Parietal lobe (tissue), 2 donors: ENCODE measurements at places on chromosomes 4 and X. TPM values are rescaled to one million over a fixed set of nuclear protein-coding genes. Genes with fewer than 3 reads are reported as not detected.

Gene JAKMIP1
- total RNA-seq: 29.4 TPM

Gene COQ2
- total RNA-seq: 14.4 TPM

Gene MAGEA12
- not detected for total RNA-seq

Gene GPR143
- total RNA-seq: 1.3 TPM

Gene CXorf65
- not detected for total RNA-seq

Gene SPANXN3
- total RNA-seq: not detected

Gene INTS6L
- total RNA-seq: 30.7 TPM

Gene ADH4
- total RNA-seq: not detected

Gene HTR2C
- 2.8 TPM for total RNA-seq

Gene ESX1
- not detected for total RNA-seq

Gene TNMD
- not detected for total RNA-seq

Gene GAGE13
- not detected for total RNA-seq

Gene RS1
- not detected for total RNA-seq

Gene ZAR1
- total RNA-seq: 0.94 TPM

Gene IL15
- total RNA-seq: 0.94 TPM

Gene SULT1E1
- 2.8 TPM for total RNA-seq

Gene NDUFA1
- total RNA-seq: 19.7 TPM

Gene OTUD6A
- total RNA-seq: not detected

Gene NPY1R
- 40.4 TPM for total RNA-seq

Gene ODAM
- not detected for total RNA-seq

Gene MXRA5
- 1.6 TPM for total RNA-seq

Gene TMEM154
- 0.63 TPM for total RNA-seq

Gene GRID2
- 42.9 TPM for total RNA-seq

Gene GATA1
- not detected for total RNA-seq

Gene KIF4A
- total RNA-seq: 4.1 TPM

Gene PCSK1N
- 63.5 TPM for total RNA-seq

Gene ALB
- 7.5 TPM for total RNA-seq

Gene BST1
- 0.94 TPM for total RNA-seq

Gene LNX1
- total RNA-seq: 54.1 TPM
